DMS53 (cell line): ENCODE measurements at places on chromosomes 5 and 9.
A peak's percentile ranks its signal among the peaks of the same experiment; 100 is the strongest.

GRCh38 chr5:93503598-93504067, 77.4 kb downstream of the NR2F1-AS1 start:
- DNase-seq: no peak

DNA sequence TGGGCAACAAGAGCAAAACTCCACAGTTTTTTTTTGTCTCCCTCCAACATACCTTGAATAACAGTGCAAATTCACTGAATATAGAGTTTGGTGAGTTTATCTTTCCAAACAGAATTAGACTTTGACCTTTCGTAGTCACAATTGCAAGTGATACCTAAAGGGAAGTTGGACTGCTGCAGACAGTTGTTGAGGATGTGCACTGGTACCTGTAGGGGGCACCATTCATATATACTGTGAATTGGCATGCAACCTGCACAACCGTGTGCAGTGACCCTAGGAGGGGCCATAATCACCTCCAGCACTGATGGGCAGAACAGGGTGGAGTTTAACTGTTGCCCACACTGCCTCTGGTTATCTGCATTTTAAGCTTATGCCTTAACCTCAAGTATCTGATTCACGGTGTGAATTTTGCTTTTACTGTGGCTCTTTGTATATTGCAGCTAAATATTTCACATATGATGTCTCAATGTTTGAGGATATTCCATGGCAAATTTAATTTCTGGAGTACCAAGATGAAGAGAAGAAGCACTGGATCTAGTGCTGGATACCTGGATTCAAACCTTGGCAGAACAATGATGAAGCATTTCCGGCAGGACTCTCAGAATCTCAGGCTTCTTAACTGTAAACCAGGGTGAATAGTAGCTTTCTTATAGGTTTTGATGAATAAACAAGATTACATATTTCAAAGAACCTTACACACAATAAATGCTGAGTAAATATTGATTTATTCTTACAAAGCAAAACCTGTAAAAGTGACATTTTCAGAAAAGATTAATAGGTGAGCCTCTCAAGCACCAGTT, 144.3 kb downstream of the ACTBL2 start:
- DNase-seq: peak; percentile 83

DNA sequence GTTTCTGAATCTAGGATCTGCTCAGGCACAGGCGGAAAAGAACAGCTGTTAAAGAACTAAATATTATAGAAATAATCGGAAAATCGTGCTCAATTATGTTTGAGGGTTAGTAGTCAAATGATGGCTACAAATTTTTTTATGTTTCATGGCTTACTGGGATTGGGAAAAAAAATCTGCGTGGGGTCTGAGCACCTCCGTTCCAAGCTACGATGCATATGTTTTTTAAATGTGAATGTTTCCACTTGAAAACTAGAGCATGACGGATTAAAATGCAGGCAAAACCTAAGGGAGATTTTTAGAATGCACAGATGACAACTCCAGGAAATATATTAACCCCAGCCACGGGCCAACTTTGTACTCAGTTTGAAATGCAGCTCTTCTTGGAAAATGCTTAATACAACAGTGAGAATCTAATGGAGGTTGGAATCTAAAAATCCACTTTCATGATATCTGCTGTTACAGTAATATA, 5.3 kb downstream of the OTP start:
- peak; percentile 24 for DNase-seq

GRCh38 chr5:32664523-32664922, 46.6 kb upstream of the NPR3 start:
- DNase-seq: no peak

DNA sequence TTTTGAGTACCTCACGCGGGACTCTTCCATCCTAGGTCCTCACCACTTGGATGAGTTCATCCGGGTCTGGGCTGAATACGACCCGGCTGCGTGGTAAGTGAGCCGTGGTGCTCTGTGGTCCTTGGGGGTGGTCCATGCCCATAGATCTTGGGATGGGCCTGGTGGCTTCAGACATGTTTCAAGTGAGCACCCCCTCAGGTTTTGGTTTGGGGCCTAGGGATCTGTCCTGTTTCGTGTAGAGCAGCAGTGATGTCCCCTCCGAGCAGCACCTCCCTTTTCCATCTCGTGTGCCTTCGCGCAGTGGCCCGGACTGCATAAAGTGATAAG, 218.9 kb downstream of the CACNA1B start:
- no peak for DNase-seq

GRCh38 chr9:78677326-78677725, 380.4 kb downstream of the PSAT1 start:
- DNase-seq: no peak

DNA sequence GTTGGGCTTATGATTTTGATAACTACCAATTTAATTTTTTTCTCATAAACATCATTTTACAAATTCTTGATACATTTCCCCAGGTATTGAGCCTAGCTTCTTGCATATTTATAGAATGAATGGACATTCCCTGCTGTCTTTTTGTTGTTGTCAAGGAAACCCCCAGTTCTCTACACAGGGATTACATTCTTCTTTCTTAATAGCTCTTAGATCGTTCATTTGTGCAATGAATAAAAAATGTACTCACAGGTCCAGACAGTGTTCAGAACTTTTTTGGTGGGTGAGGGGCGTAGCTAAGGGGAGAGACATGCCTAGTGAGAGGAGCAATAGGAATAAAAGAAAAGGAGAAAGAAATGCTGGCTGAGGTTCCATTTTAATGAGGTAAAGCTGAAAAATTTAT, 58.6 kb downstream of the VCAN start:
- DNase-seq: no peak

DNA sequence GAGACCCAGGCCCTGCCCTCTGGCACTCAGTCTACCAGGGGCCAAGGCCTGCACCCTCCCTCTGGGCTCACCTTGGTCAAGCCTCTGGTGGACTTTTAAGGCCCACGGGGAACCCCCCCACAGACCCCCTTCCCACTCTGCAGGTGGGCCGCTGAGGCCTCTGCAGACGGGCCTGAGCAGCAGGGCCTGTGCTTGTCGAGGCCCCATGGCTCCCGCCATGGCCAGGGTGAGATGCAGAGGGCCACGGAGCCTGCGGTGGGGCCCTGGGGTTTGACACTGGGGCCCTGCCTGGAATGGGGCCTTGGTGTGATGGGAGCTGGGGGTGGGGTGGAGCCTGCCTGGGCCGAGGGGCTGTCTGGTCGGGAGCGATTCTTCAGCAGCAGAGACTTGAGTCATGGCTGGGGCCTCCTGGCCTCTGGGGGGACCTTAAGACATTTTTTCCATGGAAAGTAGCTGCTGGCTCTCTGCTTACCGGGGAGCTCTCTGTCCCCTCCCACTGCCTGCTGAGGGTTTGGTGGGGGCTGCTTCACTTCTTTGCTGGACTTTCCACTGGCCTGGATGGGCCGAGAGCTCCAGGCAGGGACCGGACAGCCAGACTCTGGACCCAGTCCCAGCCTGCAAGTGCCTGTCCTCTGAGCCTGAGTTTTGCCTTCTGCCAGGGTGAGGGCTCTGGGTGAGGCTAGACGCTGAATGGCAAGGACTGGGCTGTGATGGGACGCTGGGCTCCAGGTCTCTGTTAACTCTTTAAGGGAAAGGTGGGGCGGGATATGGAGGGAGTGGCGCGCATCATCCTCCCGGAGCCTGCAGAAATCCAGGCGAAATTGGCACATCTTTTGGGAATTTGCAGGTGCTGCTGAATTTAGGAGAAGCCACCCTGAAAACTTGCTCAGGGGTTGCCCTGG, 132.2 kb downstream of the RXRA start:
- no peak for DNase-seq

DNA sequence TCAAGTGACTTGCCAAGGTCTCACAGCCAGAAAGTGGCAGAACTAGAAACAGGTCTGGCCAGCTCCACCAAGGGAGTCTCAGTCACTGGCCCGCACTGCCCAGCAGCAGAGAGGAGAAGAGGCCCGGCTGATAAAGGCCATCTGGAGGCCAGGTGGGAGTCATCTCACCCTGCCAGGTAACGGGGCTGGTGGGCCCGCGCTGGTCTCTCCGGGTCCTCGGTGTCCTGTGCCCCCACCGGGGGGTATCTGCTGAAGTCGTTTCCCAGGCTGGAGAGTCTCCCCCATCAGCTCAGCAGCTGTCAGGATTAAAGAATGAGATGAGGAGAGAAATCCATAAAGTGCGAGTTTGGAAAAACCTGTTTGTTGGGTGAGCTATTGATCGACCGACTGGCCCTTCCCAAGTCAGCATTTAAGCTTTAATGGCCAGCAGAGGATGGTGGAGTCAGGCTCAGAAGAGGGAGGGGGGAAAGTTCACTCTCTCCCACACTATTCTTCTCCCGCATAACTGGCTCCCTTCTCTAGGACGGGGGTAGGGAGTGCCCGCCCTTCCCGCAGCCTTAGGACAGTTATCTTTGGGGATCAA, 30.3 kb downstream of the LMX1B start:
- peak; percentile 37 for DNase-seq

GRCh38 chr5:95782181-95782580, 40.3 kb downstream of the GLRX start:
- DNase-seq: no peak

DNA sequence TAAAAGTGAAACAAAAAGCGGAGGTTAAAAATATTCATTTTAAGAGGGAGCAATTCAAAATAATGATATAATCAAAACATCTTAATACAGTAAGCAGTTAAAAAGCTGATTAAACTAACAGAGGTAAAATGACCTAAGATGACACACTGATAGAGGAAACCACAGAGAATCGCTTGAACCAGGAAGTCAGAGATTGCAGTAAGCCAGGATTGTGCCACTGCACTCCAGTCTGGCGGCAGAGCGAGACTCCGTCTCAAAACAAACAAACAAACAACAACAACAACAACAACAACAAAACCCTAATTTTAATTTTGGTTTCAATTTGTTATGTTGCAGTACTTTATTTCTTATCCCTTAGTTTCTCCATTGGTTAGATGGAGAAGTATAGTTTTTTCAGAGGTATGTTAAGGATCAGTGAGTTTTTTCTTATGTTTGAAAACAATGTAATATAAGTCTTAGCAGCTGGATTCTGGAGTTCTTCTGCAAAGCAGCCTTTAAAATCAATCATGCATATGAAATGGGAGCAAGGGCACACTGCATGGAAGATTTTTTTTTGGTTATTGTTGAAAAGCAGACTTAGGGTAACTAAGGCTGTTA, 58.5 kb downstream of the MLANA start:
- DNase-seq: peak; percentile 49

- no peak for DNase-seq
Measured at GRCh38 chr5:88145221-88145610, 123.4 kb downstream of the TMEM161B start.

DNA sequence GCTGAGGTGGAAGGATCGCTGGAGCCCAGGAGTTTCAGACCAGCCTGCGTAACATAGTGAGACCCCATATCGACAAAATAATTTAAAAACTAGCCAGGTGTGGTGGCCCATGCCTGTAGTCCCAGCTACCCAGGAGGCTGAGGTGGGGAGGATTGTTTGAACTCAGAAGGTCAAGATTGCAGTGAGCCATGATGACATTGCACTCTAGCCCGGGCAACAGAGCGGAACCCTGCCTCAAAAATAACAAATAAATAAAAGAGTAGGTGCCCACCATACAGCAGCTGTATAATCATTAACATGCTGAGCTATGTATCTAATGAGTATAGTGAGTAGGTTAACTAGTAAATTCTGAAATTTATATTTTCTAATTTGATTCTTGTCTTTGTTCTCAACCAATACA, 11.0 kb upstream of the ATP6V0E1 start:
- DNase-seq: peak; percentile 72
